ENCODE measurements at places on chromosomes 4 and X. TPM values are rescaled to one million over a fixed set of nuclear protein-coding genes. Genes with fewer than 3 reads are reported as not detected.
A peak's percentile ranks its signal among the peaks of the same experiment; 100 is the strongest.

GRCh38 chr4:157220371-157220881 lies at the start of gene GRIA2:
TSS of gene GRIA2 (plus strand) at chr4:157220728. CDS start at chr4:157221043, 315 bp downstream.
- no peak for DNase-seq

Gene COL4A5
- not detected for total RNA-seq

Gene PPP2R2C
- total RNA-seq, result not detected

GRCh38 chrX:10108288-10108687 lies 48.5 kb upstream of the CLCN4 start:
- DNase-seq, result no peak

GRCh38 chrX:5683996-5684395 lies 544.7 kb downstream of the NLGN4X start:
- DNase-seq, result no peak

DNA sequence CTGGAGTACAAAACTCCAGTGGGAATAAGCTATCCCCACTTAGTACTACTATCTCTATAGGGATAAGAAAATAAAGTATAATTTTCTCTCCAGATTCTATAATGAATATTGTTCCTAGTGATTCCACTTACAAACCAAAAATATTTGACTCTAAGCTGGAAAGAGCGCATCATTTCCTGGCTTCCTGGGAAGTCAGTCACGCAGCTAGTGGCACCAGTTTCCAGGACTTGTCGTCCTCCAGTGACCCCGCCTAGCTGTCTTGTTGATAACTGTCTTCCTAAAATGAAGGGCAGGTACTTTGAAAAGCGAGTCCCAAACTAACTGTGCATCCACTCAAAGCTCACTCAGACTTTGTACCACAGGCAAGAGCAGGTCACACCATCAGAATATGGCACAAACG lies 39.3 kb downstream of the LNX1 start:
- no peak for DNase-seq

GRCh38 chr4:87220094-87220822 lies at the start of gene KLHL8:
TSS of gene KLHL8 (minus strand) at chr4:87220618. CDS start at chr4:87195539, 25,079 bp downstream.
- DNase-seq, result peak; percentile 92

DNA sequence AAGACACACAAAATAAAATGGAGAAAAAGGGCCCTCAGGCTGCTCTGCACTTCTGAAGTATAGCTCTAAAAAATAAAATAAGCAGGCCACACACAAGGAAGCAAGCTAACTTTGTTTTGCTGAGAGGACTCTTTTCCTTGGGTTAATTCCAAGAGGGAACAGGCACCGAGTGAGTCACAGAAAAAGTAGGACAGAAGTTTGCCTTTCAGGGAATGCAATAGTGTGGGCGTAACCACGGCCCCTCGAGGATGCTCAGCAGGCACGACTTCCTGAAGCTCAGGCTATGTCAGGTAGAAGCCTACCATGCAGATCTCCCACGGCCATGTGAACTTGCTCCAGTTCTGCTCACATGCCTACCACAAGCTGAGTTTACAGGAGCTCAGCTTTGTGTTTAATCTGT lies 22.1 kb downstream of the PPP1R2C start:
- DNase-seq, result no peak

Gene BGN
- not detected for total RNA-seq

Gene H2BW1
- total RNA-seq, result not detected

Gene CRMP1
- 0.20 TPM for total RNA-seq

DNA sequence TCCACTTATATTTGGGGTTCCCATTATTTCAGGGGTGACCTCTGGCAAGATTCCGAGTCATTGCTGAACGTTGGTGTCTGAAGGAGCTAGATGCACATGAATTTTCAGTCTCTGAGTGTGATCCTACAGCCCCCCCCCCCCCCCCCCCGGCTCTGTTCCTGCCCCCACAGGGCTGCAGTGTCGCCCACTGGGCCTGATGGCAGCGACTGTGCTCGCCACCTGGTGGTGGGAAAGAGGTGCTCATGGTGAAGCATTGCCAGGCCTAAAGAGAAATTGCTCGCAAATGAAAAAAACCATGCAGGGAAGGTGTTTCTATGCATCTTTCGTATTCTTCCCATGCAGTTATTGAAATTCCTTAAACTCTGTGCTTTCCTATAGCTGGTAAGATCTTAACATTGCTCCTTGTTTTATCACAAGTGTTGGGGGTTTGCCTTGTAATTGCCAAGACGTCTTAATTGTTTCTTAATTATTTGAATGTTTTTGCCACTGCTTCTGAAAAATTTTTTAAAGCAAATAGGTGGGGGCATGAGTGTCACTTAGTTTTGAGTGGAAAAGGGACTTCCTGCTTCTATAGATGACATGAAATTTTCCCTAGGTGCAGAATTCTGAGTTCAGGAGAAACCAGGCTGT lies 63.2 kb downstream of the CLDN22 start:
- DNase-seq, result peak; percentile 47

- no peak for DNase-seq
These were observed 27.5 kb upstream of the PCDH18 start for GRCh38 chr4:137559801-137560200.

- no peak for DNase-seq
These were observed 205.0 kb upstream of the TET2 start for GRCh38 chr4:104941661-104942062.

DNA sequence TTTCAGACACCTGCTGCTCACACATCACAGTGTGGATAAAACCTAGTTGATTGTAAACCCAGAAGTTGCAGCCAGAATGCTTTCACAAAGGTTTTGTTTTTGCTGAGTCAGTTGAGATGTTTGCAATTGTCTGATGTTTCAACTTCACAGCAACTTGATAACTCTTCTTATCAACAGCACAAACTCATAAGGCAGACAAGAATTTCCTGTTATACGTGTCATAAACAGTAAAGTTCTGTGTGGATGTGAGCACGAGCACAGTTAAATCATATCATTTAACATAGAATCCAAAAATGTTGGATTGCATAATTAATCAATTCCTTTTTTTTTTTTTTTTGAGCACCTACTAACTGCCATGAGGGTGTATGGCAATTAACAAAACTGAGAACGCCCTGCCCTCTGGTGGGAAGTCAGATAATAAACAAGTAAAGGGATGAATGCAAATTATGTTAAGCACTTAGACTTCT lies 512.2 kb downstream of the PDHA2 start:
- no peak for DNase-seq

Gene SUPT20HL1
- not detected for total RNA-seq

Gene HHIP
- total RNA-seq, result not detected

DNA sequence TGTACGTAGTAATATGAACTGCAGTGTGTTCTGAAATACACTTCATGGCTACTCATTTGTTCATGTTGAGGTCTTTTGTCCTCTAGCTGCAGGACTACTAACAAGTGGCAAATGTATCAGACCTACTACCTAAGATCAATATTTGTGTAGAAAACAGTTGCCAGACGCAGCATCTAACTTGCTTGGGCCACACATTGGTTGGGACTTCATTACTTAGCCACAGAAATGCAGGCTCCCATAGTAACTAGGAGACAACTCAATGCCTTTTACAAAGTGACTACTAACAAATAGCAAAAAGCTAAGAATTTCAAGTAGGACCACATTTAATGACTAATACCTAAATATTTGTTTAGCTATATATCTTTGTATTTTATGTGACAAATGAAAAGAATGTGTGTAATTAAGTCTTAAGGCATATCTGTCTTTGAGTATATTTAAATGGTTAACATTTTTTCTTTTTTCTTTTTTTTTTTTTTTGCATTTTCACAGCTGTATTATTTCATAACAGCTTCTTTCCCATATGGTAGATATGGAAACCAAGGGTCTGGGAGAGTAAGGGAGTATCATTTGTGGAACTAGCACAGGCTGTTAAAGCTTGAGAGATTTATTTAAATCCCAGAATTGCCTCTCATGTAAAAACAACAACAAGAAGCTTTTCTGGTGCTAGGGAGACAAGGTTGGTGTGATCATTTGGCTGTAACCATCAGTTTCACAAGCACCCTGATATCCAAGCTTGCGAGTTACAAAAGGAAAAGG lies 2.7 kb downstream of the CT47C1 start:
- no peak for DNase-seq

DNA sequence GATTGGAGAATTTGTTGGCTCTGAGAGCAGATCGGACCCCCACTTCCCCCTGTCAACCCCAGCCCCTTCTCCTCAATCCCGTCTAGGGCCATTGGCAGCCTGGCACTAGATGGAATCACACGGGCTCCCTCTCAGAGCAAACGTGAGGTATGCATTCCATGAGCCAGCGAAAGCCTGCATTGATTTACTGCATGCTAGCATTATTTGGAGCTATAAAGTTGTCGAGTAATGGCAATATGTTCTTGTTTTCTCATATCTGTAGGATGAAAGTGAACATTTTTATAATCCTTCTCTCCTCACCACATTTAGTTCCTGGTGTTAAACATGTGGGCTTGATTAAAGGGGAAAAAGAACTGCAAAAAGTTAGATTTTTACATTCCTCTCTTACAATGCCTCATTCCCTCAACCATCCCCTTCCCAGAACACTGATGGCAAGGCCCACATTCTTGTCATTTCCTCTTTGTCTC lies 159.2 kb downstream of the SPRY1 start:
- DNase-seq, result no peak

- no peak for DNase-seq
These were observed 18.1 kb downstream of the FGFRL1 start for GRCh38 chr4:1029529-1029928.
